Left lung (tissue), 14 donors: ENCODE measurements at places on chromosomes 5 and 9.

DNA sequence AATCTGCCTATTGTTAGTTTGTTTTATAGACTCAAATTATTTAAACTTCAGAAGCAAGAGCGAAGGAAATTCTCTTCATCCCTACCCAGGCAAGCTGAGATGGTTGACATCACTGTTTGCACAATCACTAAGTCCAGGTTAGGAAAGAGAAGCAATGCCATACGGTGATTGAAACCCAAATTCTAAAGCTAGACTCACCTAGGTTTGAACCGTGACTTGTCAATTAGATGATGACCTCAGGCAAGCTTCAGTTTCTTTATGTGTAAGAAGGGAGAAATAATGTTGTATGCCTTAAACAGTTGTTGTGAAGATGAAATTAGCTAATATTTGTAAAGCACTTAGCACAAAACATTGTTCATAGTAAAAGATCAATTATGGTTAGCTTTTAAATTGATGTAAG, 96.5 kb upstream of the ANKRD55 start:
- no peak overlapping the region for H3K27ac ChIP-seq
- H3K36me3 ChIP-seq: no peaks in the 10 kb centered on the region
- no peaks in the 10 kb centered on the region for H3K27me3 ChIP-seq
- H3K4me3 ChIP-seq: no peak overlapping the region

DNA sequence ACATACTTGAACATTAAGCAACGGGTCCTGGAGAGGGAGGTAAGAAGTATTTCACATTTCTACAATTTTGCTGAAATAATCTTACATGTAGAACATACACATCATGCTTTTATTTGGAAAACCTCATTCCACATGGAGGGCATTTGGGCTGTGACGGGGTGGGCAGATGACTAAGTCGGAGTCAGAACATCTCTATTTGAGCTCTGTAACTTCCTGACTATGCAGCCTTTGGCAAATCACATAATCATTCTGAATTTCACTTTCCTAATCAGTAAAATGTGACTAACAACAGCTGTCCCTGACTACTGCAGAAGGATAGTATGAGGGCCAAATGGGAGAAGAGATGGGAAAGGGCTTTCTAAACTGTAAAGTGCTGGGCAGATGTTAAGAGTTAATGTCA, 17.1 kb upstream of the IL6ST start:
- peak overlapping the region; percentile 19 for H3K27ac ChIP-seq
- H3K36me3 ChIP-seq: no peaks in the 10 kb centered on the region
- H3K27me3 ChIP-seq: no peaks in the 10 kb centered on the region
- H3K4me3 ChIP-seq: no peak overlapping the region
- peaks cover 18% of the 10 kb centered on the region for H3K4me1 ChIP-seq

DNA sequence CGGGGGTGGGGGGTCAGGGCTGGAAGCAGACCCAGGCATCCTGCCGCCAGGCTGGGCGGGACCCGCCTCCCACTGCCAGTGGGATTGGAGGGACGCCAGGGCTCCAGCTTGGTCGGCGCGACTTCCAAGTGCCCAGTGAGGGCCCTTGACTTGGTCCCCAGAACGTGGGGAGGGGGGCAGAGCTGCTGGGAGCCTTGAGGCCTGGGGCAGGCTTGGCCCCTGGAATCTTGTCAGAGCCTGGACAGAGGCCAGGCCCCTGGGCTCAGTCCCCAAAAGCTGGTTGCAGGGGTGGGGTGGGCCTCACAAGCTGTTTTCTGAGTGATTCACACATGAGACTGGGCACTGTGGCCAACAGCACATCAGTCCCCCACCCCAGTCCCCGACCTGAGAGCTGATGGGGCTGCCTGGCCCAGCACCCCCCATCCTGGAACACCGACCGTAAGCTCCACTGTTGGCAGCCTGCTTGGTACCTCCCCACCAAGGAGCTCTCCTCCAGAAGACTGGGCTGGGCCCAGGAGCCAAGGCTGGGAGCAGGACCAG, 526 bp downstream of the CLIC3 start:
- peak overlapping the region; percentile 20 for H3K4me3 ChIP-seq
- peak overlapping the region; percentile 33 for H3K27ac ChIP-seq
- peaks cover 19% of the 10 kb centered on the region for H3K36me3 ChIP-seq

DNA sequence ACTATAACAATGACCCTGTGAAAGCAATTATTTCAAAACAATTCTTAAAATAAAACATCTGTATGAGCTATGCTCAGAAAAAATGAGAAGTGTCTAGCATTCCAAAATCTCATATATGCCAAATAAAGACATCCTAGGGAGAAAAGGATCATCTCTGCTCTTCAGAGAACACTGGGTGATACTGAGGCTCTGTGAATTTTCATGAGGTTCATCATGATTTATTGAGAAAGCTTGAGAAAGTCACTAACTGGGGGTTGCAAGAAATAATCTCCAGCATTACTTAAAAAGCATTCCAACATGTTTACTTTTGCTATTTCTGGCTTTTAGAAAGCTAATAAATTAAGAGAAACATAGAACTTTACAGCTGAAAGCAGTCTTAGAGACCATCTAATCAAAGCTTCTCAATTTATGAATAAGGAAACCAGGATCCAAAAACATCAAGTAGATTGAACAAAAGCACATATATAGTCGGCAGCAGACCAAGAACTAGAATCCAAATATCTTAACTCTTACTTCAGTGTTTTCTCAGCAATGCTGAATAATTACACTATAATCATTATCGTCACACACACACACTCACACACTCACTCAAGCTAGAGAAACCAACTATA, 372.8 kb downstream of the NR2F1-AS1 start:
- H3K27ac ChIP-seq: peak overlapping the region; percentile 62
- H3K4me3 ChIP-seq: no peak overlapping the region
- no peak for DNase-seq
- no peaks in the 10 kb centered on the region for H3K36me3 ChIP-seq
- no peaks in the 10 kb centered on the region for H3K27me3 ChIP-seq

- peaks cover 100% of the 10 kb centered on the region for H3K27me3 ChIP-seq
- H3K4me1 ChIP-seq: peaks cover 4% of the 10 kb centered on the region
- no peak for DNase-seq
Observed at GRCh38 chr9:126667190-126668055, 53.7 kb downstream of the LMX1B start.

- no peak overlapping the region for H3K27ac ChIP-seq
- peaks cover 3% of the 10 kb centered on the region for H3K4me1 ChIP-seq
Observed at GRCh38 chr9:21023861-21024260, 7.6 kb downstream of the HACD4 start.

GRCh38 chr5:123150089-123150488, 61.0 kb downstream of the PRDM6 start:
- no peaks in the 10 kb centered on the region for H3K36me3 ChIP-seq
- no peak overlapping the region for H3K27ac ChIP-seq
- no peaks in the 10 kb centered on the region for H3K27me3 ChIP-seq
- no peak overlapping the region for H3K4me3 ChIP-seq
- DNase-seq: no peak

DNA sequence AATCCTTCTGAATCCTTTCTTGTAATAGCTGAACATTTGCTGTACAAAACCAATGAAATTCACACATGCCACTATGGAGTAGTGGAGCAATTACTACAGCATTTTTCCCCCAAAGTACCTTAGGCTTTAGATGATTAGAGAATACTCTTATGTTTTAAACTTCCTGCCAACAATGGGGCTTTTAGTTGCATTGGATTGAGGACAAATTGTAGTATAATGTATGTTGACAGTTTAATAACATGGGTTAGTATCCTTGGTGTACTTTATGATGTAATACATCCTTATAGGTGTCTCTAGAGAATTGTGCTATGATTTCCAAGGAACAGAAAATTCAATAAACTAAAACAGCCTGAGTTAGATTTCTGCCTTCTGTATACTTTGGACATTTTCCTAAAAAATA, 422.7 kb upstream of the GRAMD2B start:
- no peak for DNase-seq
- no peak overlapping the region for H3K4me3 ChIP-seq

- no peaks in the 10 kb centered on the region for H3K4me1 ChIP-seq
- H3K36me3 ChIP-seq: peaks cover 41% of the 10 kb centered on the region
- no peaks in the 10 kb centered on the region for H3K27me3 ChIP-seq
- H3K4me3 ChIP-seq: no peak overlapping the region
Observed at GRCh38 chr9:78252616-78253015, 16.7 kb downstream of the CEP78 start.

DNA sequence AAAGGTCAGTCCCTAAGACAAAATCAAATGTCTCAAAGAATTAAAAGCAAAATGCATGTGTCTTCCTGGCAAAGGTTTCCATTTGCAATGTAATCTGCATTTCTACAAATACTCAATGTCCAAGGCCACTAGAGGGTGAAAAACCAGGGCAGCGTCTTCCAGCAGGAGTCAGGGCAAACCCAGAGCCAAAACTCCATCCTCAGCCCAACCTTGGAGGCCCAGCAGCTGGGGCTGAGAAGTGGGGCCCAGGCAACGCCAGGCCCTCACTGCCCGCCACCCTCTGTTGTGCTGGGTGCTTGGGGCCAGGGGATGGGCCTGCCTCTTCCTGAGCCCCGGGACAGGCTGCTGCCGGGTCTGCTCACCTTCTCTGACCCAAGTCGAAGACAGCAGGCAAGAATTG, 200.1 kb downstream of the PAX5 start:
- H3K27ac ChIP-seq: no peak overlapping the region
- H3K4me3 ChIP-seq: no peak overlapping the region
- no peaks in the 10 kb centered on the region for H3K4me1 ChIP-seq

- no peaks in the 10 kb centered on the region for H3K36me3 ChIP-seq
- H3K27me3 ChIP-seq: no peaks in the 10 kb centered on the region
- H3K4me1 ChIP-seq: no peaks in the 10 kb centered on the region
- peak overlapping the region; percentile 76 for H3K27ac ChIP-seq
Observed at GRCh38 chr5:10423022-10423421, 18.7 kb upstream of the ROPN1L start.

DNA sequence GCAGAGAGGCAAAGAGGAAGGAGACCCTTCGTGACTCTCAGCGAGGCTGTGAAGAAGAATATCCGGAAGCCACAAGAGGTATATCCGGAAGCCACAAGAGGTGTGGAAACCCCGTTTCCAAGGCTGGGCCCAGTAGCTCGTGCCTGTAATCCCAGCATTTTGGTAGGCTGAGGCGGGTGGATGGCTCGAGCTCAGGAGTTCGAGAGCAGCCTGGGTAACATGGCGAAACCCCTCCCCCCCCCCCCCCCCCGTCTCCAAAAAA, 612 bp upstream of the BBLN start:
- H3K27ac ChIP-seq: peak overlapping the region; percentile 78
- peaks cover 25% of the 10 kb centered on the region for H3K36me3 ChIP-seq
- DNase-seq: no peak

- no peaks in the 10 kb centered on the region for H3K27me3 ChIP-seq
- DNase-seq: peak; percentile 61
- no peaks in the 10 kb centered on the region for H3K36me3 ChIP-seq
- H3K27ac ChIP-seq: no peak overlapping the region
Observed at GRCh38 chr5:59542851-59543820, 350.4 kb downstream of the PDE4D start.

- no peaks in the 10 kb centered on the region for H3K27me3 ChIP-seq
- H3K36me3 ChIP-seq: no peaks in the 10 kb centered on the region
- no peak overlapping the region for H3K27ac ChIP-seq
- no peaks in the 10 kb centered on the region for H3K4me1 ChIP-seq
- DNase-seq: peak; percentile 6
- no peak overlapping the region for H3K4me3 ChIP-seq
Observed at GRCh38 chr9:106287091-106287631, 575.8 kb upstream of the ZNF462 start.

- no peaks in the 10 kb centered on the region for H3K4me1 ChIP-seq
- no peak overlapping the region for H3K4me3 ChIP-seq
- no peak for DNase-seq
- no peaks in the 10 kb centered on the region for H3K36me3 ChIP-seq
Observed at GRCh38 chr5:149645236-149645635, 63.9 kb downstream of the ARHGEF37 start.

DNA sequence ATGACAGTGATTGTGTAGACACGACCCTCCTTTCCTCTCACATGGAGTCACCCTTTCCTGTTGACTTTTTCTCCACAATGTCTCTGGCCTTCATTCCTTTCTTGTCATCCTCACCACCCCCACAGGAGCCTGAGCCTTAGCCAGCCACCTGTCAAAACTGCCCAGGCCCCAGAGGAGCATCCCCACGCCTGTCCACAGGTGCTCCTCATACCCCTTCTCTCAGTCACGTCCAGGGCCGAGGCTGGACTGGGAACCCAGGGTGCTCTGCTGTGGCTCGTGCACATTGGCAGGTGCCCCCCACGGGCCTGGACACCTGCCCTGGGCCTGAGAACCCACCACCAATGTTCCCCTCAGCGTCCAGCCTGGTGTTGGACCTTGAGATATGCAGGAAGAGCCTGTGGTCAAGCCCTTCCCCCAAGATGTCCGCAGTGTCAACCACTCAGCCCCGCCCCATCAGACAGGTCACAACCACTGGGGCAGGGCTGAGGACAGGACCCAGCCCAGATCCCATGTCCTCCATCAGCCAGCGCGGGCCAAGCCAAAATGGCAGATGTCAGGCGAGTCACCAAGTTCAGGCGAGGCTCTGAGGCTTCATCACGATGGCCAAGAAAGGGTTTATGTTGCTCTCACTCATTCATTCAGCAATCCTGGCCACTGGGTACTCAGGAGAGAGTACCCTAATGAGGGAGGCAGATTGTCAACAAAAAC, 65.8 kb upstream of the STXBP1 start:
- peak overlapping the region; percentile 71 for H3K27ac ChIP-seq
- H3K4me1 ChIP-seq: peaks cover 100% of the 10 kb centered on the region
- no peak overlapping the region for H3K4me3 ChIP-seq
- peaks cover 24% of the 10 kb centered on the region for H3K36me3 ChIP-seq
- DNase-seq: no peak

DNA sequence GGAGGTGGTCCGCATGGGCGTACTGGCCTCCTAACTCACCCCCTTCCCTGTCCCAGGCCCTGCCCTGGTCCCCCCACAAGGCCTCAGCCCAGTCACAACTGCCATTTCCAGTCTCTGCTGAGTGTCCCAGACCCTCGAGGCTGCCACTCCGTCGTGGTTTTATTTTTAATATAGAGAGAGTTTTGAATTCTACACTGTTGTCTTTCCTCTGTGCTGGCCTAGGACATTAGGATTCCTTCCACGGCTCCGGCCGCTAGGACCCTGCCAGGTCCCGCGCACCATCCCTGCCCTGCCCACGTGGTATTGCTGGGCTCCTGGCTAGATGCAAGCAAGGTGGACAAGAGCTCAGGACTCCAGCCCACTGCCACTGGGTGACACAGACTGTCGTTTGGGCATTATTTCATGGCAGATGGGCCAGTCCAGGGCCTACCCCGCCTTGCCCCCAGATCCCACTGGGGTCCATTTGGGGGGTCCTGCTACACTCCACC, 53.3 kb downstream of the SAR1B start:
- no peaks in the 10 kb centered on the region for H3K36me3 ChIP-seq
- H3K4me3 ChIP-seq: no peak overlapping the region
- no peaks in the 10 kb centered on the region for H3K4me1 ChIP-seq
- H3K27ac ChIP-seq: no peak overlapping the region
- DNase-seq: no peak
- H3K27me3 ChIP-seq: no peaks in the 10 kb centered on the region

GRCh38 chr5:5276951-5277517, 136.9 kb downstream of the ADAMTS16 start:
- no peak for DNase-seq
- H3K27me3 ChIP-seq: no peaks in the 10 kb centered on the region
- H3K36me3 ChIP-seq: no peaks in the 10 kb centered on the region
- no peak overlapping the region for H3K27ac ChIP-seq
- H3K4me1 ChIP-seq: no peaks in the 10 kb centered on the region
